ENCODE measurements at places on chromosomes 12 and 14.

- no peak for DNase-seq
Observed at GRCh38 chr12:95380997-95381786, 92.8 kb upstream of the METAP2 start.

DNA sequence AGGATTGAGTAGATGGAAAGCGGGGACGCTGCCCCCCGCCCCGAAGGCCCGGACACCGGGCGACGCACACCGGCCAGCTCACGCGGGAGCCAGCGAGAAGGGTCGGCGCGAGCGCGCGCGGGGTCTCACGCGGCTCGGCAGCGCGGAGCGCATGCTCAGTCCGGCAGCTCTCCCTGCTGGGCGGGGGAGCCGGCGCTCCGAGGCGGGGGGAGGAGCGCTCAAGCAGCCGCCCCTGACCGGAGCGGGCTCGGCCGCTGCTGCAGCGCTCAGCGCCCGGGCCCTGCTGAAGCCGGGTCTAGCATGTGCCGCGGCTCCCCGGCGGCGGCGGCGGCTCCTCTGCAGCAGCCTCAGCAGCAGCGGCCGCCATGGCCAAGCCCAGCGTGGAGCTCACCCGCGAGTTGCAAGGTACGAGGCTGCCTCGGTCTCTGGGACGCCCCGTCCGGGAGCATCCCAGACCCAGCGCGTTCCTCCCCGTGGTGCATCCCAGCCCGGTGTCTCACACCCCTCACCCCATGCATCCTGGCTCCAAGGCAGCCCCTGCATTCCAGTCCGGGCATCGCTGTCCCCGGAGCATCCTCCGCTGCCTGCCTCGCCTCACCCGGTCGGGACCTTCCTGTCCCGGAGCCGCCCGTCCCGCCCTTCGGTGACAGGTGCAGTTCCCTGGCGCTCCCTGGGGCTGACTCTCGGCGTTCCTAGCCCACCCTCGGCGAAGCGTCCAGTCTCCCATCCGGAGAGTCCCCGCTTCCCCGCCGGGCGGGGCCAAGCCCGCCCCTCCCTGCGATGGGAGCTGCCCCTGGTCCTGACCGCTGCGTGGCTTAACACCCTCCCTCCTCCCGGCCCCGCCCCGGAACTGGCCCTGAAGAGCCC lies at the start of gene CARMIL3:
TSS of gene CARMIL3 (plus strand) at position 221 of the 867 bp plus-strand sequence. CDS start at position 366, 145 bp downstream.
- peak; percentile 77 for DNase-seq

DNA sequence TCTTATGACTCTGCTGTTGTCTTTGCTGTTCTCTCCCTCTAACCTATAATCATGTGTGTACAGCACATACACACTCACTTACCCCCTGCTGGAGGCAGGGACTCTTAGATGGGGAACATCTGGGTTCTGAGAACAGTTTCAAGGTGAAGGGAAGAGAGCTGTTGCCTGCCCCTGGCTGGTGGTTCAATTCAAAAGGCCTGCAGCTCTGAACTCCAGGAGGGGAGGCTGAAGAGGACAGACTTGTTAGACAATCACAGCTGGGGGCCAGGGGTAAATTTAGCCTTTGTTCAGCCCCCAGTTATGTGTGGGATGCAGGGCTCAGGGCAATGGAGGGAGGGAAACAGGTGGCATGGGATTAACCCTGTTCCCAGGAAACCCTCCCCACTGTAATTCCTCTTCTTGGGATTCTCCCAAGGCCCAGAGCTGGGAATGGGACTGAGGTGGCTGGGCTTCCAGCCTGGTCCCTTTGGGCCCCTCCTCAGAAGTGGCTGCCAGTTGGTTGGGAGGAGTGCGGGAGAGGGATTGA lies 1.9 kb downstream of the MYL6B start:
- no peak for DNase-seq

- no peak for DNase-seq
Observed at GRCh38 chr12:57135527-57136326, 7.4 kb downstream of the LRP1 start.

DNA sequence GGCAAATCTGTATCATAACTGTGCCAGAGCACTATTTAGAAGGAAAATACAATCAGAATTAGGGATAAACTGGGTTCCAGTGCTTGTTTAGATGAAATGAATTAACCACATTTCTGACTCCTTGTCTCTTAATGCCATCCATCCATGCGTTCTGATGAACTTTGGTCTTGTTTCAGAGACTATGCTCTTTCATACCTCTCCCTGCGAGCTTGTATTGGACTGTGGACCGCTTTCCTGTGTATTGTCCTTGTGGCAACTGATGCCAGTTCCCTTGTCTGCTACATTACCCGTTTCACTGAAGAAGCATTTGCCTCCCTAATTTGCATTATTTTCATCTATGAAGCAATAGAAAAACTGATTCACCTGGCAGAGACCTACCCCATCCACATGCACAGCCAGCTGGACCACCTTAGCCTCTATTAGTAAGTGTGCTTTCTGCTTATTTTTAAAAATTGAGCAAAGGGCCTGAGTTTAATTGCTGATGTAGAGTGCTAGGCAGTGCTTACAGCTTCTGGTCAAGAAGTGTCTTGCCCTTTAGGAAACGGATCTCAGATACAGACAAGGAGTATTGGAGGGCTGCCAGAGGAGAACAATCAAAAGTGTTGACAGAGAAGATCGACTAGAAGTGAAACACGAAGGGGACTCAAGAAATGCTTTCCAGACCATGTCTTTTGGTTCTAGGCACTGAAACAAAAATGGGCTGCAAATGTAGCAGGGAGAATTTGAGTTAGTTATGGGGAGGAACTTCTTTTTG lies 46.7 kb downstream of the SLC4A8 start:
- DNase-seq, result no peak

DNA sequence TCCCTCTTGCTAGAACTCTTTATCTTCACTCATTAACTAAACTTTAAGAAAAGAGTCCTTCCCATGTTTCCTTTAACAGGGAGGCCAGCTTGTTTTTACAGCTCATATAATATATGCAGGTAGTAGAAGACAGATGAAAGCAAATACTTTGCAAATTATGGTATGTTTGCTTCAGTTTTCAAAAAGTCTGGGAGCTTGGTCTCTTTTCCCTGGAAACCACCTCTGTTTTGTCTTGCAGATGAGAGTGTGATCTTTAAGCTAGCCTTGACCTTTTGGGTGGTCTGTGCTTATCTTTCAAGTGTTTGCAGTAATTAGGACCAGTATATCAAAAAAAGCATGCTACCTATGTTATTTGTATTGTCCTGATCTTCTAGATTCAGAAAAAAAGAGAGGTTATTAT lies 62.7 kb downstream of the ERC1 start:
- DNase-seq, result no peak

- peak; percentile 41 for DNase-seq
Observed at GRCh38 chr12:114355389-114356088, 50.4 kb downstream of the TBX5 start.

GRCh38 chr14:61621444-61621843 lies 73.9 kb upstream of the HIF1A start:
- no peak for DNase-seq
